Chondrocyte (in vitro differentiated cells): ENCODE measurements at places on chromosomes 4 and X. TPM values are rescaled to one million over a fixed set of nuclear protein-coding genes. Genes with fewer than 3 reads are reported as not detected.

GRCh38 chr4:54089875-54090274 is 10.1 kb upstream of the GSX2 start:
- DNase-seq = no peak

DNA sequence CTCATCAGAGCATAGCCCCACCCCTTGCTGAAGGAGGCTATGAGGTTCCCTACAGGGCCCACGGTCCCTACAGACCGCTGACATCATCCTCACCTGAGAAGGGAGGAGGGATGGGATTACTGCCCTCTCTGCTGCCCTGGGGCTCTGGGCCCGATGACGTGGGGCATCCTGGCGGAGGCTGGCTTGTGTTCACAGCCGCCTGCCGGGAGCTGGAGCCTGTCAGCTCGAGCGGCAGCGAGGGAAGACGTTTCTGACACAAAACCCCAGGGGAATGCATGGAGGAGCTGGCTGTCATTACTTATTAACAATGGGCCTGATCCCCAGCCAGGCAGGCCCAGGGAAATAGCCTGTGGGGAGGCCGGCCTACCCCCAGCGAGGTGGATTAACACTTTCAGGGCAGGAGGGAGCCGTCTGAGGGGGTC is 106.6 kb upstream of the ATP6AP2 start:
- no peak for DNase-seq

- peak; percentile 87 for DNase-seq
Measured at GRCh38 chr4:125280892-125281403, 33.8 kb upstream of the FAT4 start.

DNA sequence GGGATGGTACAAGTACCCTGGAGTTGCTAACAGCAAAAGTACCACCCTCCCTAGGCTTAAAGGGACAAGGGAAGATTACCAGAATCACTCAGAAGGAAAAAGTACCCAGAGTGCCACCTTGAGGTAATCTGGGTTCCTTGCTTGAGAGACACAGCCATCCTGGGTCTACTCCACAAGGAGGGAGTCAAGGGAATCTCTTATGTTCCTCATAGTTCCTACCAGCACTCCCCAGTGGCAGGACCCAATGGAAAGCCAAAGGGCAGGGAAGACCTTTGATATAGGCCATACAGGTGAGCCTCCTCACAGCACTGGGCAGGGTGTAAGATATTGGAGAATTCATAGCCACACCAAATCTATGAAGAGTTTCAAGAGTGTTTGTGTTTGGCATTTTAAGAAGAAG is 5.7 kb downstream of the IL2 start:
- DNase-seq = no peak

Gene TSC22D3
- total RNA-seq = 191 to 199 TPM (median 199 TPM) in 3 replicates

- no peak for DNase-seq
Measured at GRCh38 chrX:22803353-22803752, 196.4 kb upstream of the DDX53 start.

Gene SHROOM3
- 29.2 to 43.4 TPM (median 42.7 TPM) in 3 replicates for total RNA-seq

- DNase-seq = no peak
Measured at GRCh38 chr4:5412751-5413150, 295.6 kb downstream of the EVC2 start.

Gene PRSS12
- total RNA-seq = 8.9 to 15.3 TPM (median 15.1 TPM) in 3 replicates

- no peak for DNase-seq
Measured at GRCh38 chrX:136616987-136617685, 30.8 kb upstream of the CD40LG start.

GRCh38 chrX:34379891-34380290 is 247.8 kb upstream of the FAM47A start:
- DNase-seq = no peak

Gene ZCCHC18
- 1.9 to 6.8 TPM (median 5.0 TPM) in 3 replicates for total RNA-seq

- no peak for DNase-seq
Measured at GRCh38 chr4:2458546-2459491, 10.1 kb upstream of the RNF4 start.

DNA sequence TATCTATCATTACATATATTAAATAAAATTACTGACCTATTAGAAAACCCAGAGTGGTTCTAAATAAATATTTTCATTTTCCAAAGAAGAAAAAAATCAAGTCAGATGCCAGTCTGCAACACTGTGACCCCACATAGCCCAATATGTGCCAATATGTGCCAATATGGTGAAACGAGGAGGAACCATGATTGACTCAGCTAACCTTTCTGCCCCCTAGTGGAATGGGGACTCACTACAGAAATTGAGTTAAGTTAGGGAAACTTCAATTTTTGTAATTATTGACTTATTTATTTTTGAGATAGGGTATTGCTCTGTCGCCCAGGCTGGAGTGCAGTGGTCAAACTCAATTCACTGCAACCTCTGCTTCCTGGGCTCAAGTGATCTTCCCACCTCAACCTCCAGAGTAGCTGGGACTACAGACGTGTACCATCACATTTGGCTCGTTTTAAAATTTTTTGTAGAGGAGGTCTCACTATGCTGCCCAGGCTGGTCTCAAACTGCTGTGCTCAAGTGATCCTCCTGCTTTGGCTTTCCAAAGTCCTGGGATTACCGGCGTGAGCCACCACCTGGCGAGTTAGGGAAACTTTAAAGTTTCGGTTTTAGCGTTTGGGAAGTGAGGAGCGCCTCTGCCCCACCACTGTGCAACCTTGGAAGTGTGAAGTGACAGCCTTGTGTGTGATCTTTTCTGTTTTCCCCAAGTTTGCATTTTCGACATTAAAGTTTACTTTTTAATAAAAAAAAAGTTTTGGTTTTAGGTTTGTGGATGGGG is 116.8 kb upstream of the SHISA3 start:
- no peak for DNase-seq

- no peak for DNase-seq
Measured at GRCh38 chr4:12265554-12265953, 836.9 kb upstream of the HS3ST1 start.

Gene ATOH1
- total RNA-seq = not detected in 3 replicates

DNA sequence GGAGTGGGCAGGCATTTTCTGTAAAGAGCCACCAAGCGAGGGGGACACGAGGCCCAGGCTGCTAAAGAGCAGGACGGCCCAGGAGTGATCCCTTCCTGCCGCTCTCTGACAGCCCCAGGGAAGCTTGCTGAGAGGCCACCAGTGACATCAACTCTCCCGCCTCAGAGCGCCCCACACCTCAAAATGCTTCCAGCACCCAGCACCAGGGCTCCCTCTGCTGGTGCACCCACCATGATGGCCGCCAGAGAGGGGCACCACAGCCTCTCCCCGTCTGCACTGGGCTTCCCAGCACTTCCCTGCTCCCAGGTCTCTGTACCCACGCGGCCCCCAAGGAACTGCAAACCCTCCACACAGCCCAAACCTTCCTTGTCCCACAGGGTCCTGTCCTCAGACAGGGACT is 40.4 kb downstream of the GAK start:
- no peak for DNase-seq

Gene WAS
- total RNA-seq = 0.24 to 1.3 TPM (median 0.37 TPM) in 3 replicates

GRCh38 chr4:176189891-176190795 is 5.2 kb downstream of the SPATA4 start:
- no peak for DNase-seq

- no peak for DNase-seq
Measured at GRCh38 chr4:62434921-62435320, 1234.8 kb downstream of the ADGRL3 start.

DNA sequence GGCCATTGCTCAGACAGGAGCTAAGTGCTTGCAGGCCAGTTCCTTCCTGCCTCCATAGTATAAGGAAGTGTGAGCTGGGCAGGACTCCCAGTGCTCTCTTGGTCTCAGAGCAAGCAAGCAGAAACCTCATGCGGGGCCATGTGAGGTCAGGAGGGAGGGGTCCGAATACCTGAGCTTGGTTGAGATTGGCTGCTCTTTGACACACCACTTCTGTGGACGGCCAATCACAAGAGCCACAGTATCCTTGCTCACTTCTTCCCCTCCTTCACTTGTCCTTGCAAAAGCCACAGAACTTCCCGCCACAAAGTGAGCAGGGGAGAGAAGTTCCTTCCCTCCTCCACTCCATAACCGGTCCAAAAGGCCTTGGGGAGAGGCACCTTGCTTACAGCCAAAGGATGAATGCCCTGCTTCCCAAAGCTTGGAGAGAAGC is 56.7 kb downstream of the PRPS1 start:
- DNase-seq = no peak

GRCh38 chr4:137414802-137415201 is 117.5 kb downstream of the PCDH18 start:
- no peak for DNase-seq

- no peak for DNase-seq
Measured at GRCh38 chr4:161948026-161948770, 215.6 kb downstream of the FSTL5 start.

Gene CCDC160
- 0.70 to 1.6 TPM (median 0.87 TPM) in 3 replicates for total RNA-seq

Gene MID1IP1
- total RNA-seq = 14.7 to 36.0 TPM (median 32.7 TPM) in 3 replicates

- DNase-seq = no peak
Measured at GRCh38 chrX:151031391-151031975, 48.3 kb downstream of the HMGB3 start.

Gene PNMA6F
- not detected in 3 replicates for total RNA-seq

Gene NBDY
- 49.9 to 63.1 TPM (median 51.1 TPM) in 3 replicates for total RNA-seq

Gene ZAR1
- not detected in 3 replicates for total RNA-seq

DNA sequence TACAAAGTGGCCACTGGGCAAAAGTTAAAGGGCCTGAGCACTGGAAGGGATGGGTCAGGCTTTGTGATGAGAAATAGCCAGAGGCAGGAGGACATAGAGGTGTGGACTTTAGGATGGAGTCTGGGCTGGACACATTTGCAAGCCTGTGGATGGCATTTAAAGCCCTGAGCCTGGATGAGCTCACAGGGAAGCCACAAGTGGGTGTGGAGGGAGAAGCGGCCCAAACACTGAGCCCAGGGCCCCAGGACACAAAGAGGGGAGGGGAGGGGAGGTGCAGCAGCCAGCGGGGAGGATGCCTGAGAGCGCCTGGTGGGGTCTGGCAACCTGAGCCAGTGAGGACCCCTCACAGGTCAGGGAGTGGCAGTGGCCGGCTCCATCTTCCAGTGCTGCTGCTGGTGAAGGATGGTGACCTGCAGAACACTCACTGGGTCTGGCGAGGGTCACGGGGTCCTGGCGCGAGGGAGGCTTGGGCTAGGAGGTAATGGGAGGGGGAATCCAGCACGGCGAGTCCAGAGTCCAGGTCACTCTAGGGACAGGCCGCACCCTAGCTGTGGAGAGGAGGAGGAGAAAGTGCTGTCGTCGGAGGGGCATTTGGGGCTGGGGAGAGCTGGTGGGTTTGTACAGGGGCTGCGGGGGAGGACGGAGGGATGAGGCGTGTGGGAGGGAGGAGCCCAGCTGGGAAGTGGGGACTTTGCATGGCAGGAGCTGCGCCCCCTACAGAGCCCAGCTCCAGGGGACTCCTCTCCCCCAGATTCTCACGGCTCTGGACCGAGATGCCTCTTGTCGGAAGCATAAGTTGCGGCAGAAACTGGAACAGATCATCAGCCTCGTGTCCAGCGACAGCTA is 7.0 kb downstream of the LAGE3 start:
- no peak for DNase-seq

- no peak for DNase-seq
Measured at GRCh38 chr4:10050721-10051120, 29.4 kb upstream of the SLC2A9 start.

DNA sequence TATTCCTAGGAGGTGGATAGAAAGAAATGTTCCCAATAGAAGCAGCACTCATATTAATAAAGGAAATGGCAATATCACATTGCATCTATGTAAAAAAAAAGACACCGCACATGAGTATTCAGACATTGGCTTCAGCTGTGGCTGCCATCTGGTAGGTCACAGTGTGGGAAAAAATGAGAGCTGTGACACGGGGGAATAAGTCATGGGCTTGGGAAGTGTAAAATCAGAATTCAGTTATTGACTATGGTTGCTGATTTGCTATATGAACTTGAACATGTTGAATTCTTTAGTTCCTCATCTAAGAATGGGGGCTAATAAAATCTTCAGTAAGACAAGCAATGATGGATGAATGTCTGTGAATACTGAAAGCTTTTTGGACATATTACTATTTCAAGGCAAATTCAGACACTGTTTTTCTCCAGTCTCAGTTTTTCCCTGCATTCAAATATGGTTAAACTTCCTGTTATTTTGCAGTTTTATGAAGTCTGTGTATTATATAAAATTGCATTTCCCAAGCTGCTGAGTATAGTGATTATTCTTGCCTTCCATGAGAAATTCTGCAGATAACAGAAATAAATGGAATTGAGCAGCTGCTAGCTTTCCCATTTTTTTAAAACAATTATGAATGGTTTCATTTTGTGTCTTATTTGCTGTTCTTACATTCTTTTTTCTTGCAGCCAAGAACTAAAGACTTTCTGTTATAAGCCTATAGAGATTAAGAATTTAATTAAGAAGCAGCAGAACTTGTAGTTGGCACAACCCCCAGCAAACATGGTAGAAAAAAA is 221.0 kb downstream of the ANKRD50 start:
- DNase-seq = no peak

- no peak for DNase-seq
Measured at GRCh38 chr4:98193459-98194105, 50.3 kb upstream of the STPG2 start.

- no peak for DNase-seq
Measured at GRCh38 chr4:11729548-11729947, 300.9 kb upstream of the HS3ST1 start.

DNA sequence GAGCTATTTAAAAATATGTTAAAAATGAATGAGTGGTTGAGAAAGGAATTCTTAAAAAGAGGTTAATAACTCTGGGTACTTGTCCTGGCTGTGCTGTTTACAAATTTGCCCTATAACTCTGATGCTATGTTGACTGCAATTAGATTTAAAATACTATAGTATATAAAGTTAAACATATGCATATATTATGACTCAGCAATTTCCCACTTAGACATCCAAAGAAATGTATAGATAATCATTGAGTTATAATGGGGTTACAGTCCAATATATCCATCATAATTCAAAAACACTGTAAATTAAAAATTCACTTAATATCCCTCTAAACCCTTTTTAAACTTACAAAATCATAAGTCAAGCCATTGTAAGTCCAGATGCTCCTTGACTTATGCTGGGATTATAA is 430.3 kb downstream of the PACRGL start:
- no peak for DNase-seq

DNA sequence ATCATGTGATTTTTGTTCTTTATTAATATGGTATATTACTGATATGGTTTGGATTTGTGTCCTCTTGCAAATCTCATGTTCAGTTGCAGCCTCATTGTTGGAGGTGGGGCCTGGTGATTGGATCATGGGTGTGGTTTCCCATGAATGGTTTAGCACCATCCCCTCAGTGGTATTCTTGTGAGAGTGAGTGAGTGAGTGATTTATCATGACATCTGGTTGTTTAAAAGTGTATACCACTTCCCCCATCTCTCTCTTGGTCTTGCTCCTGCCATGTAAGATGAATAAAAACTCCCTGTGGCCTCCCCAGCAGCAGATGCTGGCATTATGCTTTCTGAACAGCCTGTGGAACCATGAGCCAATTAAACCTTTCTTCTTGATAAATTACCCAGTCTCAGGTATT is 111.5 kb downstream of the TAB3 start:
- no peak for DNase-seq

Gene LEF1
- 2.8 to 4.6 TPM (median 3.1 TPM) in 3 replicates for total RNA-seq

- no peak for DNase-seq
Measured at GRCh38 chrX:56313308-56313707, 81.2 kb downstream of the KLF8 start.

Gene ADH1C
- not detected in 3 replicates for total RNA-seq

GRCh38 chr4:168131196-168131595 is 38.9 kb downstream of the ANXA10 start:
- DNase-seq = no peak
